Epithelial cell of proximal tubule (primary cell): ENCODE measurements at places on chromosomes 5 and 9. TPM values are rescaled to one million over a fixed set of nuclear protein-coding genes. Genes with fewer than 3 reads are reported as not detected.

The BTNL8 gene
- total RNA-seq: not detected in 2 replicates

The SGCD gene
- 0.06 TPM in 1 of 2 replicates, not detected in the other for total RNA-seq

The DMRT3 gene
- 0.29 and 1.4 TPM in 2 replicates for total RNA-seq

The ZCCHC9 gene
- 18.9 and 20.0 TPM in 2 replicates for total RNA-seq

The OR1Q1 gene
- not detected in 2 replicates for total RNA-seq

GRCh38 chr9:125850763-125851162 is 103.6 kb downstream of the PBX3 start:
- no peak for DNase-seq

DNA sequence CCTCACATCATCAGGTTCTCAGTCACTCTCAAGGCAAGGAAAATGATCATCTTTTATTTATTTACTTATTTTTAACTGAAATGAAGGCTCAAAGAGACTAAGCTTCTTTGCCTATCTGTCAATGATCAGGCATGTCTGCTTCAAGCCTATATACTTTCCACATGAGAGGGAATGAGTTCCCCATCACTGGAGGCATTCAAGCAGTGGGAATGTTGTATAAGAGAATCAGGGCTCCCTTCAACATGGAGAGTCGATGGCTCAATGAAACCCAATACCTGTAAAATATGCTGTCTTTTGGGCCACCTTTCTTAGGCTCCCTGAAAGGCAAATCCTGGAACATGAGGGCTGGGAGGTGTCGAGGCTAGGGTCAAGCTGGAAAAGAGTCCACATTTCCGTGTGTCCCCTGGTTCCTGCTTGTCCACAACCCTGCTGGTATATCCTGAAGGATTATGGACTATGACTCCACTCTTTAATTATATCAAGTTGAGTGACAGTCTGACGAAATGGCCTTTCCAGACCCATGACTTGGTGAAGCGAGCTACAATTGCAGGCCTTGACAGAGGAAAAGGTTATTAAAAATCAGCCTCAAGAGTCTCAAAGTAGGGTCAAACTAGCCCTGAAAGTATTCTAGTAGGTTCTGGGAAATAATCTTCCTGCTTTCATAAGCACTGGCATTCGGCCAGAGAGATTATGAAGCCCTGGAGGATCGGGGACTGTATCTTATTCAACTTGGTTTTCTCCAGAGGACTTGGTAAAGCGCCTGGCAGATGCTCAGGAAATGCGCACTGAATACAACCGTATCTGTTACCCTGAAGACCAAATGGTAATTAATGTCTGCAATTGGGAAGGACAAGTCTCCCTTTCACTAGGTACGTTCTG is 145.9 kb upstream of the TBC1D2 start:
- no peak for DNase-seq

GRCh38 chr5:180166176-180166575 is 42.8 kb downstream of the RASGEF1C start:
- DNase-seq: no peak

DNA sequence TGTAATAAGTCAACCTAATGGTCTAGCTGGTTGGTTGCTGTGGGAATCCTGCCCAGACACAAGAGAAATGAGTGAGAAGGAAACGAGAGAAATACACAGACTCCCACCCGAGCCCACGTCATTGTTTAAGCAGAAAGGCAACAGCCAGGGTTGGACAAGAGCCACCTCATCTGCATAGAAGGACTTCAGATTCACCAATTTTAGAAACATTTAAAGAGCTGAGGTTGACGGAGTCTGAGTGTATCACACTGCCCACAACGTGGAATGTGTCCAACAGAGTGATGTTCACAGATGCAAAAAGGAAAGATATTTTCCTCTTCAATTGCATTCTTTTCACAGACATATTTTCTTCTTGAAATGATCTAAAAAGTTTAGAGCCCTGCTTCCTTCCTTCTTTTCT is 349.5 kb downstream of the AGTPBP1 start:
- no peak for DNase-seq

DNA sequence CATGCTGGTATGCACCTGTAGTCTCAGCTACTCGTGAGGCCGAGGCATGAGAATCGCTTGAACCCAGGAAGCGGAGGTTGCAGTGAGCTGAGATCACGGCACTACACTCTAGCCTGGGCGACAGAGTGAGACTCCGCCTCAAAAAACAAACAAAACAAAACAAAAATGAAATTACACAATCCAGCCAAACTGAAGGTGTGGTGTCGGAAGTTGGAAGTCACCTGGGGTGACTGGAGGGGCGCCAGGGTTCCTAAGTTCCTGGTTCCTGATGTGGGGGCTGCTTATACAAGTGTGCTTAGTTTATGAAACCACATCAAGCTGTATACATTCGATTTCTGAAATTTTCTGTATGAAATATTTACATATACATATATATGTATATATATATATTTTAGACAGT is 3.7 kb upstream of the DOLPP1 start:
- no peak for DNase-seq

- DNase-seq: no peak
Measured at GRCh38 chr5:120016717-120017382, 387.5 kb downstream of the FAM170A start.

- no peak for DNase-seq
Measured at GRCh38 chr5:96431376-96432187, 1.5 kb downstream of the PCSK1 start.

GRCh38 chr9:84179531-84179930 is 161.0 kb downstream of the SLC28A3 start:
- no peak for DNase-seq

DNA sequence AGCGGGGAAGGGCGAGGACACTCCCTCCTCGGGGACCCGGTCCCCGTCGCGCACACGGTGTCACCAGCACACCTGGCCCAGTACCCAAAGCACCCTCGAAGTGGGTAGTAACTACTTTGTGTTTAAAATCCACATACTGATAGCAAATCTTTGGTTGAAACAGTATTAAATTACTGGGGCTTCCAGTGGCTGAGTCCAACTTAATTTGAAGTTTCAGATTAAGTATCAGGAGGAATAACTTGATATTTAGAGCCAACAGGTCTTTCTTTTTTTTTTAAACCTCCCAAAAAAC is 615 bp downstream of the ATG10 start:
- no peak for DNase-seq

DNA sequence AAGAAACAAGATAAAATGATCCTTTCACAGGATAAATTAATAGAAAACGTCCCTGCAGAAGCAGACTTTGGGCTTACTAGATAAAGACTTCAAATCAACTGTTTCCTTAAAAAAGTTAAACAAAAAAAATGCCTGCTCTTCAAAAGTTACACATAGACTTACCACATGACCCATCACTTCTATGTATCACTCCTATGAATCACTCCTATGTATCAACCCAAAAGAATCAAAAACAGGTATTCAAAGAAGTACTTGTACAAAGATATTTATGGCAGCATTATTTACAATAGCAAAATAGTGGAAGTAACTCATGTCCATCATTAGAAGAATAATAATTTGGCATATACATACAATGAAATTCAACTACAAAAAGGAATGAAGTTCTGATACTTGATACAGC is 56.3 kb upstream of the PRDM9 start:
- no peak for DNase-seq
